ENCODE measurements at places on chromosomes 6 and 20. TPM values are rescaled to one million over a fixed set of nuclear protein-coding genes. Genes with fewer than 3 reads are reported as not detected.

The RIMS4 gene
- 0.06 TPM for total RNA-seq

The COL9A1 gene
- total RNA-seq = 0.09 TPM

The TFAP2D gene
- not detected for total RNA-seq

The EIF6 gene
- 98.5 TPM for total RNA-seq

The FAXC gene
- total RNA-seq = 7.3 TPM

The XKR7 gene
- not detected for total RNA-seq

The RPS6KA2 gene
- total RNA-seq = 36.1 TPM

The GJA1 gene
- total RNA-seq = 109 TPM

The BPI gene
- 0.72 TPM for total RNA-seq

The SLC4A11 gene
- 4.8 TPM for total RNA-seq

The MDFI gene
- total RNA-seq = 7.3 TPM

The SEMG1 gene
- total RNA-seq = 1.1 TPM

The OTOR gene
- not detected for total RNA-seq

The HNF4A gene
- total RNA-seq = 74.4 TPM

The MAP3K5 gene
- total RNA-seq = 15.9 TPM

All from mucosa of gallbladder (tissue), 1 donor.